ENCODE measurements at places on chromosomes 7 and 10.

DNA sequence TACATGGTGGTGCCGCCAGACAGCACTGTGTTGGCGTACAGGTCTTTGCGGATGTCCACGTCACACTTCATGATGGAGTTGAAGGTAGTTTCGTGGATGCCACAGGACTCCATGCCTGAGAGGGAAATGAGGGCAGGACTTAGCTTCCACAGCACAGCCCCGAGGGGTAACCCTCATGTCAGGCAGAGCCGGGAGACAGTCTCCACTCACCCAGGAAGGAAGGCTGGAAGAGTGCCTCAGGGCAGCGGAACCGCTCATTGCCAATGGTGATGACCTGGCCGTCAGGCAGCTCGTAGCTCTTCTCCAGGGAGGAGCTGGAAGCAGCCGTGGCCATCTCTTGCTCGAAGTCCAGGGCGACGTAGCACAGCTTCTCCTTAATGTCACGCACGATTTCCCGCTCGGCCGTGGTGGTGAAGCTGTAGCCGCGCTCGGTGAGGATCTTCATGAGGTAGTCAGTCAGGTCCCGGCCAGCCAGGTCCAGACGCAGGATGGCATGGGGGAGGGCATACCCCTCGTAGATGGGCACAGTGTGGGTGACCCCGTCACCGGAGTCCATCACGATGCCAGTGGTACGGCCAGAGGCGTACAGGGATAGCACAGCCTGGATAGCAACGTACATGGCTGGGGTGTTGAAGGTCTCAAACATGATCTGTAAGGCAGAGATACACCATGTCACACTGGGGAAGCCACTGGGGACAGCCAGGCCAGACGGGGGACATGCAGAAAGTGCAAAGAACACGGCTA lies 104.6 kb upstream of the TNRC18 start:
- DNase-seq, result peak; percentile 17

- DNase-seq, result peak; percentile 24
Observed at GRCh38 chr7:140304191-140304799, 94.0 kb downstream of the SLC37A3 start.

- no peak for DNase-seq
Observed at GRCh38 chr7:115672024-115672423, 358.5 kb downstream of the TFEC start.

- DNase-seq, result peak; percentile 57
Observed at GRCh38 chr7:7183061-7183837, 905 bp downstream of the C1GALT1 start.

DNA sequence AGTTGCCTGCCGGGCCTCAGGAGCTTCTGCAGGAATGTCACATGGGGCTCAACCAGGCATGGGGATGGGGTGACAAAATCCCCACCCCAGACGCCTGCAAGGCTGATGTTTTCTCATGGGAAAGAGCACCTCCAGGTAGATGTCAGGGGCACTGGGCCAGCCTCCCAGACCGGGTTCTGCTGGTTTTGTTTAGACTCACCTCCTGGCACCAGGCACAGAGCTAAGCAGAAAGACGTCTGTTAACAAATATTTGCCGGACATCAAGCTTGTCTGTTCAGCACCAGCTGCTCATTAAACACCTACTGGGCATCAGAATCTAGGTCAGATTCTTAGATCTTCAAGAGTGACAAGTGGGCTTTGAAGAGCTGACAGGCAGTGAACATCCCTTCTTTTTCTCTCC lies 34.9 kb upstream of the TCERG1L start:
- no peak for DNase-seq

DNA sequence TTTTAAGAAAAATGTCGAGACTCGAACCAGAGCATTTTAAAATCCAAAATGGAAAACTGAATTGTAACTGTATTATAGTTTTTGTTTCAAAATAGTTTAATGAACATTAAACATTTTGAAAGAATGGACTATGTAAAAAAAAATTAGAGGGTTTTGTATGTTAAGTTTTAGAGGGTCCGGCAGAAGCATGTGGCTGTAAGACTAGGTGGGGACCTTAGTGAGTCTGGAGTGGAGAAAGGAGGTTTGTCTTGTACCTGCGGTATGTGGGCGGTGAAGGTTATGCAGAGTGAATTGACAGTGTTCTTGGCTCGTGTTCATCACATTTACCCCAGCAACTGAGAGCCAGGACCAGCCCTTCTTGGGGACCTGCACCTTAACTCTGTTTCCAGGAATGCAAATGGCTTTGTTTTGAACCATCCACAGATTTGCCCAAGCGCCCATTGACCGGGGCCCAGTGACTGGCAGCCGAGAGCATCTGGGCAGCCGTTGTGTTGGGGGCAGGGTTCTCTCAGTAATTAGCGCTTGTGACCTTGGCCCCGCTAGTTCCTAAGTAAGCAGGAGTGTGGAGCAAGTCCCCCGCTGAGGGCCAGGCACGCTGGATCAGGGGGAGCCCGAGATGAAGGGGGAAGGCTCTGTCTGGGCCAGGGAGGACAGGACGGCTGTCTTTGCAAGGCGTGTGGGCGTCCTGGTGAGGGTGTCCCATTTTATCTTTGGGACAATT lies 1.4 kb upstream of the KLF6 start:
- DNase-seq, result no peak

GRCh38 chr7:151088856-151089699 lies 2.8 kb downstream of the AGAP3 start:
- DNase-seq, result peak; percentile 93

DNA sequence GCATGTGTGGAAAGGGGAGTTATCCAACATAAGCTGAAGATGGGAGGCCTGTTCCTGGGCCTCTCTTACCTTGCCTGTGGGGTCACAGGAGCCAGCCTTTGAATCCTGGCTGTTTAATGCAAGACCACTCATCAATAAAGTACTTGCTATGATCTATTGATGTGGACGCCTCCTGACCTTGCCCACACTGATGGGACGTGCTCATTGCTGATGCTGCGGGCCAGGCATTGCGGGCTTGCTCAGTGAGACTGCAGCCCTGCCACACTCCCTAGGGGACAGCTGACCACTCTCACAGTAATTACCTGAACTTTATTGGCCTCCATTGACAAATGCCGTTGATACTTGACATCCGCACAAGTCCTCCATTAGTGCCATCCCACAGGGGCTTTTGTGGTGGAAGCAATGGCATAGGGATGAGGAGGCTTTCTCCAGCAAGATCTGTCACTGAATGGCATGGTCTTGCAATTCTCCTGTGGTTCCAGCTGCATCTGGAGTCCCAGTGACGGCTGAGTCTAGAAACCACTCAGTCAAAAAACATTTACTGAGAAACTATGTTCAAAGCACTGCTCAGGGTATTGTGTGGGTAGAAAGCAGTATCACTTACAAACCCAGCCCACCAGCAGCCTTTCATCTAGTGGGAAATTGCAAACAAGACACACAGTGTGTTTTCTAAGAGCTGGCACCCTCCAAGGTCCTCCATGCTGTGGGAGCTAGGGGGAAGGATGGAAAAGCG lies 135.1 kb upstream of the YAE1 start:
- no peak for DNase-seq

DNA sequence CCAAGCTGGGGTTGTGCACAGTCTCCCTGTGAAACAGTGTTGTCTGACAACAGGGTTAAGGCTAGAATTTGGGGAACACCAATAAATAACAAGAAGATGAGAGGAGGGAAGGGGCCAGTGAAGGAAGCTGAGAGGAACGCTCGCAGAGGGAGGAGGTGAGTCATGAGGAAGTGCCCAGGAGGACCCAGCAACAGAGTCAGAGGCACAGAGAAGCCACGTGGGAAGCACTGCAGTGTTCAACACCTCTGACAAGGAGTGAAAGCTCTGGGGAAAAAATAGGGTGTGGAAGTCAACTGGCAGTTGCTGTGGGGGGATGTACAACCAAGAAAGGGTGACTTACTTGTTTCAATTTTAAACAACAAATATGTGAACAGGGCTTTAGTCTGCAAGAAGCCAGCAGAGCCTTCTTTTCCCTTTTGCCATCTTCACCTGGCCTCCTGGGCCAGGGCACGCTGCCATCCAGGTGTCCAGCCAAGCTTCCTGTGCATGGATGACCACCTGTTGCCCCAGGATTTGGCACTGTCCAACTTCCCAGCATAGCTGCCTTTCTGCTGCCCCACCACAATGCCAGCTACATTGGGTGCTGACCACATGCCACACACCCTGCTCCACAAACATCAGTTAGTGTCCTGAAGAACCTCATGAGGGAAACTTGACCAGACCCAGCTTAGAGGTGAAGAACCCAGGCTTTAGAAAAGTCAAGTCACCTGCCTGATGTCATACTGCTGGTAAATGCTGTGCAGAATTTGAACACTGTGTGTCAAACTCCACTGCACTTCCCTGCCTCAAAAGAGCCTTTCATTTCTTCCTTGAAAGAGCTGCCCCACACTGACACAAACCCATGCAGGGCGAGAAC lies 69.6 kb downstream of the ATXN7L1 start:
- peak; percentile 77 for DNase-seq

- DNase-seq, result no peak
Observed at GRCh38 chr7:129210989-129211312, 13.9 kb upstream of the AHCYL2 start.

GRCh38 chr7:92973974-92974373 lies 137.6 kb upstream of the CDK6 start:
- no peak for DNase-seq

GRCh38 chr10:3781468-3782145 lies 3.4 kb downstream of the KLF6 start:
- peak; percentile 59 for DNase-seq

GRCh38 chr7:40072268-40072667 lies 62.2 kb downstream of the MPLKIP start:
- DNase-seq, result no peak

GRCh38 chr7:93558705-93559614 lies 15.6 kb downstream of the CALCR start:
- no peak for DNase-seq

DNA sequence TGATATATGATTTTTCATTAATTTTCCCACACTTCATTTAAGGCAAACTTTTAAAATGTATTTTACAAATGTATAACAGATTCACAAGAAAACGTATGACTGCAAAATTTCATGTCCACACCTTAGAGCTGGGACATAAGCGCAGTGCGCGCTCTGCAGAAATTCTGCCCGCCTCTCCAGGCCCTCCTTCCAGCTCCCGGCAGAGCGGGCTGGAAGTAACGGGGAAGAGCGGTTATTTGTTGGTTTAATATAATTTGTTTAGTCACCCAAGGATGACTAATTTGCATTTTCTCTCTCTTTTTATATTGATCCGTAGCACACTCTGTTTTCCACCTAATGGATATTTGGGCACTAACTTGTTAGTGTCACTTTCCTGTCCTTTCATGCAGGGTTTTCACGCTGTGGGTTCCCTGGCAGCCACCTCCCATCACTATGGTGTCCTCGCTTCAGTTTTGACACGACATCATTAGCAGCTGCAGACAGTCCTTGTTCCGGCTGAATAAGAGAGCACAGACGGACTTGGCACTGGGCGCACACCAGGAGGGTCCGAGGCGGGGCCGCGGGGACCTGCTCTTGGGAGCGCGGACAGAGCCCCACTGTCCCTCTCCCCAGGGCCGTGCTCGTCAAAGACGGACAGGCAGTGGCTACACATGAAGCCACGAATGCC lies 129.2 kb upstream of the SEC61G start:
- no peak for DNase-seq

- no peak for DNase-seq
Observed at GRCh38 chr10:89857431-89858042, 156.1 kb downstream of the KIF20B start.

GRCh38 chr10:75070476-75070875 lies 41.0 kb upstream of the SAMD8 start:
- DNase-seq, result no peak

GRCh38 chr10:91061608-91062007 lies 140.7 kb upstream of the ANKRD1 start:
- DNase-seq, result no peak

DNA sequence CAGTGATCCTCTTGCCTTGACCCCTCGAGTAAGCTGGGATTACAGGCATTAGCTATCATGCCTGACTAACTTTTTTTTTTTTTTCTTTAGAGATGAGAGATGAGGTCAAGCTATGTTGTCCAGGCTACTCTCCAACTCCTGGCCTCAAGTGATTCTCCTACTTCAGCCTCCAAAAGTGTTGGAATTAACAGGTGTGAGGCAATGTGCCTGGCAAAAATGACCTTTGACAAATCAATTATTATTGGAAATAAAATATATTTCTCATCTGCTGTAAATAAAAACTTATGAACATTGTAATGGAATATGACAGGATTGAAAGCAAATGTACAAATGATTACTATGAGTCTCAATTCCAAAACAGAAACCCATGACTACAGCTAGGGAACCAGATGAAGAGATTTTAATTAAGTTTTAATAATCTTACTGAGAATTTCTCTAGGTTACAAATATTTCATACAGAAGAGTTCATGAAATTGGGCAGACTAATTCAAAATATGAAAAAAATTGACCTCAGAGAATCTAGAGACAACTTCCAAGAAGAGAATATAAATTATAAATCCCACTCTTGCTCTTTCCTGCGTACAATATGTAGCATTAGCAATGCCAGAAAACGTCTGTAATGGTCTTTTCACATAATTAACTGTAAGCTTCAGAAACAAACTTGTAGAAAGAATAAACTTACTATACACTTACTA lies 414.7 kb downstream of the DGKB start:
- DNase-seq, result no peak

DNA sequence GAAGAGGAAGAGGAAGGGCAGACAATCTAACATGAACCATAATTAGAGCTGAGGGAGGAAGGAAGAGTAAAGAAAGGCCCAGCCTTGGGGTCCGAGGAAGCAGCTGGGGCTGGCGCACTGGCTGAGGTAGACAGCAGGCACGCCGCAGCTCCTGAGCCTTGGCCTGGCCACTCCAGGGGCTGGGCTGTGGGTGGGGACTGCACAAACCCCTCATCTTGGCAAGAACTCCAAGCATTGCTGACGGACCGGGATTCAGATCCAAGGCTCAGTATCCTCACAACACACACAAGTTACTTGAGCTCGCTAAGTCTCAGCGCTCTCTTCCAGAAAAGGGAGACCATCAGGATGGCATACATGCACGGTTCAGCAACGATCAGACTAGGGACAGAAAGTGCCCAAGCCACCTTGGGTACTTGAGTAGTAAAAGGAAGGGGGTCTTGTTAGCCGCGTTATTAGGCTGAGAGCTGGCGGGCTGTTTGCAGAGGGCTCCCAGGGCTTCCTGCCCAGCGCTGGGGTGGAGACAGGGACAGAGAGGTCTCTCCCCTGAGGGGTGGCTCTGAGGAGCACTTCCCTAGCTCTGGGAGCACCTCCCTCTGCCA lies 4.5 kb downstream of the TNS3 start:
- DNase-seq, result no peak

DNA sequence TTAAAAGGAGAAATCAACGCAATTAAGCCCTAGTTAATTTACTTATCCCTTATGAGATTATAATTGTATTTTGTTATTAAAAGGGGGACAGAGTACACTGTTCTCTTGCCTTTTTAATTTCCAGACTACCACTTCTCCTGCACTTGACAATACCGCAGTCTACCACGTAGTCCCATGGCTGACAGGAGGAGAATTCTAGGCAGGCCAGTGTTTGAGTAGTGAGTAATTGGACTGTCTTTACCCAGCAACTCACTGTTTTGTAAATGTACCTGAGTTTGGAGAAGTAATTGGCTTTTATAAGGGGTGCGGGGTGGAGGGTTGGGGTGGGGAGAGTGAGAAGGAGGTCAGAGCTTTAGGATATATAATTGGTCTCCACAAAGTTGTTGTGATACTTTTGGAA lies 85.4 kb downstream of the CFTR start:
- no peak for DNase-seq

All from dermis microvascular lymphatic vessel endothelial cell (primary cell).